ENCODE measurements at places on chromosomes 6 and 20.

DNA sequence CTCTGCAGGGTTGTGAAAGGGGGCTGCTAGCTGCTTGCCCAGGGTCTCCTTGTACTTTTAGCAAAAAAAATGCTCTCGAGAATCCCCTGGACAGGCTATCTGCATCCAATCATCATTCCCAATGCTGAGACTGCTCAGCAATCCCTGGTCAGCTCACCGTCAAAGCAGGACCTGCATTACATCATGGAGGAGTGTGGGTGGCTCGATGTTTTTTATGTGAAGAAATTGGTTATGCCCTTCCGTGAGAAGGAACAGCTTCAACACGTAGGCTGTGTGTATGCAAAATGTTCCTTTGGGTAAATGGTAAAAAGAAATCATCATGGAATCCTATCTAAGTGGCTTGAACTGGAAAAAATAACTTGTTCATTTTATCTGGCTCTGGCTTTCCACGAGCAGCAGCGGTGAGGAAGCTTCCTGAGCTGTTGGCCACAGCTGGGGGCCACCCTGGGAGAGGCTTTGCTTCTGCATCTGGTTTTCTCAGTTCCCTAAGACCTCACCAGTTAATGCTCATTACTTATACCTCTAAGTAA lies 111.4 kb downstream of the FYN start:
- no peak for DNase-seq

- no peak for DNase-seq
These were observed 17.5 kb downstream of the EDEM2 start for GRCh38 chr20:35129647-35130069.

- DNase-seq: no peak
These were observed 683.7 kb downstream of the EPM2A start for GRCh38 chr6:145051661-145052060.

- no peak for DNase-seq
These were observed 41.0 kb upstream of the SMIM8 start for GRCh38 chr6:87281426-87281825.

DNA sequence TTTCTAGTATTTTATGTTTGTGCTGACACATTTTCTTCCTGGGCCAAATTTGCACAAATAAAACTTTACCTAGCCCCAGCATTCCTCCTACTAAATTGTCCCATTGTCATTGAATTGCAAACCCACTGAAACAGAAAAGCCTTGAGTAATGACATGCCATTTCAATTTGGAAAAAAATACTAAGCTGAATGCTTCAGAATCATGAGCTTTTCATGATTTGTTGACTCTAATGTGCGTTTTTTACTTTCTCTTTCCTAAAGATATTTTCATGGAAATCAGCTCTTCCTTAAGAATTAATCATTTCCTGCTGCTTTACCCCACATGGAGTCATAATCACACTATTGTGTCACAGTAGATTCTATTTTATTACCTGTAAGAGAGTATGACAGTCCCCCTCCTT lies 47.4 kb downstream of the TRDN start:
- DNase-seq: no peak

DNA sequence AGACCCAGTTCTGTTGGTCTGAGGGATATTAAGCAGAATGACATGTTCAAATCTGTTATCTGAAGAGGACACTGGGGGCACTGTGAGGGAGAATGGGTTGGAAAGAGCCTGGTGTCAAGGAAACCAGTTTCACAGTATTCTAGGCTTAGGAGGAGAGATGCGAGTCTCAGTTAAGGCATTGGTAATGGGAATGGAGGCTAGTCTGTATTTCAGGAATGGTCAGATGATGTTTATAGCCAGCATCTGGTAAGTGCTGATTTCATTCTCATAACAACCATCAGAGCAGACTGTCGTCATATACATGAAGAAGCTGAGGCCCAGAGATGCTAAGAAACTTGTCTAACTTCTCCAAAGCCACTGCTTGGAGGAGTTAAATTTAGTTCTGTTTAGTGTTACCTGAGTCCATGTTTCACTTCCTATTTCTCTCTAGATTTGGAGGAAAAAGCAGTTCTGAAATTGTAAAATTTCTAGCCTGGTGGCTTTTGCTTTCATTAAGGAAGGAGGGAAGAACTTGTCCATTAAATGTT lies 242.0 kb downstream of the ARID1B start:
- DNase-seq: no peak

DNA sequence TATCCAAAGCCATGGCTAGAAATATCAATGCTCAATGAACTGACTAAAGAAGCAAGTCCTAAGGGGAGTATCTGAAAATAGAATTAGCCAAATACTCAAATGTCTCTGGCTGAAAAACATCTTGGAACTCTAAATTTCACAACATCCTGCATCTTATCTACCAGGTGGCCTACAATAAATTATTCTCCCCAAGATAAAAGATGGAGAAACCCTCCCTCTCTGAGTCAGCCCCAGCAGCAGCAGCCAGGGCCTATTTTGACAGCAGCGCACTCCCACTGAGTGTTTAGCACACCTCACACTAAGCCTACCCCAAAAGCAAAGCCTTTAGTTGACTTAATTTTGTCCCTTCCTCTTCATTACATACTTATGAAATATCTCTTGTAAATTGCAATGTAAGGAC lies 5.9 kb downstream of the CALHM6 start:
- DNase-seq: no peak

DNA sequence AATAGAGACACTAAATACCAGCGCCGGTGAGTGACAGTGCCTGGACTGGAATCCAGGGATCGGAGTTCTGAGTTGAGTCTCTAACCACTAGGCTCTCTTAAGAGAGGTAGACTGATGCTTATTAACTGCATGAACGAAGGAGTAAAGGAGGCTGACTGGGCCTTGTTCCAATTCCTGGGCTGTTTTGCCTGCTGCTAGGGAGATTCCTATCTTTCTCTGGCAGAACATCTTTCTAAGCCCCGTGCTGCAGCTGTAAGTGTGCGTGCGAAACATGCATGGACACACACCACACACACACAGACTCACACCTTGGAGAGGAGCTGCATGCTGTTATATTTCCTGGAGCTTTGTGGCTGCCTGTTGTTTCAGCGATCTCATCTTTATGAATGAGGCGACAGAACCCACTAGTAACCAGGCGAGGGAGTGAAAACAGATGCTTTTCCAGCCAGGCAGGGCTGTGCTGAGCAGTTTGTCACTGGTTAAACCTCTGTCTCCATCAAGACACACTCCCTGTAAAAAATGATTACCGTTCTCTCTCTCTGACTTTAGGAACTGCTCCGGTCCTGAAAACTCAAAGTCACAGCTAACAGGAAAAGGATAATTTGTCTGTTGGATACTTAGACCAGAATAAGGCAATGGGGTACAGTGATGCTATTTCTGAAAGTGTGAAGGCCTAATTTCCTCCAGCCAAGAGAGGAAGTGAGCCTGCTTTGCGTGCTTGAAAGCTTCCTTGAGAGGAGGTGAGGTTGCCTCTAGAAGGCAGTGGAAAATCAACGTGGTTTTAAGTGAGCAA lies 157.4 kb upstream of the ZNF217 start:
- DNase-seq: no peak

DNA sequence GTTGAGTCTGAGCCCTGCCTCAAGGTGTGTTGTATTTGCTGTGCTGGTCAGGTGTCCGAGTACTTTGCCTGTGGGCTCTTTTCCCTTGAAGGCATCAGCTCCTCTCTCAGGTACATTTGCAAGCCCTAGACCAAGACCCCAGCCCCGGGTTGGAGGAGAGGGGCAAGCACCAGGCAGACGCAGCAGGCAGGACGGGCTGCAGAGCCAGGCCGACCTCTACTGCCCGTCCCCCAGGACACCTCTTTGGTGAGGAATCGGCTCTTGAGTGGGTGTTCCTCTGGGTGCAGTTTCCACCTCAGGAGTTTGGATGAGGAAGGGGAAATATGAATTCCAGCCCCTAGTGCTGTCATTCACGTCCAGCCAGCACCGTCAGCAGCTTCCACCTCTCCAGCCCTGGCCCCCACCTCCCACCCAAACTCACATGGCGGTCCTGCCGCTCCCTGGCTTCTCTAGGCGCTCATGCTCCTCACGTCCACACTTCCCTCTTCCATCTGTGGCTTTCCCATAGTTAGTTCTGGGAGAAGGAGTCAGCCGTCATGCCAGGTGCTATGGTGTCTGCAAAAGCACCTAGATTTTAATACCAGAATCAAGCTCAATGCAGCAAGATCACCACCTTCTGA lies 183.9 kb downstream of the DLL1 start:
- no peak for DNase-seq

DNA sequence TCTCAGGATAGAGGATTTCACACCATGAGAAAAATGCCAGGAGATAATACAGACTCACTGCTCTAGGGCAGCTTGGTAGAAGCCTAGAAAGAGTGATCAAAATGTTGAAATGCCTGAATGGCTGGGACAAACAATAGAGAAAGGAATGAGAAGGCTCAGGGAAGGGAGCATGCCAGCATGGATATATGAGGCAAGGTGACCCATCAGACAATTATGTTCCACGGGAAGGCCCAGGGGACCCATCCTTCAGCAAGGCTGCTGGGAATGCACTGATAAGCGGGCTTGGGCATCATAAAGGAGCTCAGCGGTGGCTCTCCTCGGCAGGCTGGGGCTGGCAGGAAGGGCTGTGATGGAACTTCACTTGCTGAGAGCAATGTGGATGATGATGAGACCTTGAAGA lies 12.2 kb downstream of the HEBP2 start:
- no peak for DNase-seq

GRCh38 chr6:27759930-27760329 lies 152.3 kb downstream of the OR2B2 start:
- no peak for DNase-seq

- no peak for DNase-seq
These were observed 155.1 kb upstream of the TNFAIP3 start for GRCh38 chr6:137711972-137712371.

GRCh38 chr6:38509713-38510112 lies 130.0 kb downstream of the BTBD9 start:
- DNase-seq: no peak

DNA sequence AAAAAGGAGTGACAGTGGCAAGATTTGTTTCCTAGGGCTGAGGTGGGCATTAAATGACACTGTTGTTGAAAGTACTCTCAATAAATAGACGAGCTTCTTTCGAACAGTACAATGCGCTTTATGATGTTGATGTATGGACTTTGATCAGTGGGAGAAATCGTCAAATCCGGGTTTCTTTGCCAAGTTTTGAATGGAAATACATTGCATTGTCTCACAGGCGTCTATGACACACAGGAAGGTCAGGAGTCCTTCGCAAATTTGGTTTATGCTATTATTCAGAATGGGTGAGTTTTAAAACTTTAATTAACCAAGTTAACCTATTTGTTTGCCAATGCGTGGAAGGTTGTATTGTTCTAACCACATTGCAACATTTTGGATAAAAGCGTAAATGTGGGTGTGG lies 547.3 kb upstream of the SLC35B3 start:
- no peak for DNase-seq

- no peak for DNase-seq
These were observed 175.0 kb downstream of the CARMIL1 start for GRCh38 chr6:25454136-25454535.

DNA sequence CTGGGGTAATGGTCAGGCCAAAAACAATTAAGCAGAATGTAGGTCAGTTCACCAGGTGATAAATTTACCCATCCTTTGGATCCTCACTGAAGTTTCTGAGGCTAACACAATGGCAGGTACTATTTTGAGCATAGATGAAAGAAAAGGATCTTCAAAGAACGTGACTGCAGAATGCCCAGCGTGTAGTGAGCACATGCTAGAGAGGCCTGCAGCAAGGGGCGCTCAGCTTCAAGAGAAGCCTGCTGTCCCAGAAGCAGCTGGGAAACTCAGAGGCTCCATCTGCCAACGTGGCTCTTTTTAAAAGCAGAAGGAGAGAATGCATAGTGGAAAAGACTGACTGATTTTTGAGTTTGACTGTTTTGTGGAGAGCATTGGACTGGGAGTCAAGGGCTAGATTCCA lies 57.4 kb downstream of the CD83 start:
- DNase-seq: no peak

DNA sequence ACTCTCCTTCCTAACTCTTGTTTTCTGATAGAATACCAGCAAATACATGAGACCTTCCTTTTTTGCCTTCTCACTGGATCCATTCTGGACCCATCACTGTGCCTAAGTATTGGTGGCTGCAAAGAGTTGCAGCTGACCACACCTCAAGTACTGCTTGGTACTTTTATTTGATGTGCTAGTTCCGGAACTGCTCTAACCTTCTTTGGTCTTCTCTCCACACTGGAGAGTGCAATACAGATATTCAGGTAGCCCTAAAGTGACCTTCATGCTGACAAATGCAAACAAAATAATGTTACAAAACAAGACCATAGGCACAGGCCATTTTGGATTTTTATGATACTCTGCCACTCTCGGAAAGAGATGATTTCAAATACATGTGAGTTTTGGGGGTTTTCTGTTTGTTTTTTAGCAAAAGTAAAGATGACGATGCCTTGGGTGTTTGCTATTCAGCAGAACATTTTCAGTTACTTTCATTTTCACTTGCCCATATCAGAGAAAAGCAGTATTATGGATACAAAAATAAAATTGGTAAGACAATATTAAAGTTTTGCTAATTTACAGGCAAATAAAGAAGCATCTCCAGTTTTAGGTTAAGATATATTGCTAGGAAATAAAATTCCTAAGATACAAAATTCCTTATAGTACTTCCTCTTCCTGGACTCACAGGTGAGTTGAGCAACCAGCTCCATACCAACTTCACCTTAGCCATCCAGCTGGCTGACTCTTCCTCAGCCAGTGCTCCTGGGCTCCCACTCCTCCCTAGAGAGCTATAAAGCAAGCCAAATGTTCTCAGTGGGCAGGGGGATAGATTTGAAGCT lies 42.0 kb downstream of the PTPRK start:
- DNase-seq: no peak

DNA sequence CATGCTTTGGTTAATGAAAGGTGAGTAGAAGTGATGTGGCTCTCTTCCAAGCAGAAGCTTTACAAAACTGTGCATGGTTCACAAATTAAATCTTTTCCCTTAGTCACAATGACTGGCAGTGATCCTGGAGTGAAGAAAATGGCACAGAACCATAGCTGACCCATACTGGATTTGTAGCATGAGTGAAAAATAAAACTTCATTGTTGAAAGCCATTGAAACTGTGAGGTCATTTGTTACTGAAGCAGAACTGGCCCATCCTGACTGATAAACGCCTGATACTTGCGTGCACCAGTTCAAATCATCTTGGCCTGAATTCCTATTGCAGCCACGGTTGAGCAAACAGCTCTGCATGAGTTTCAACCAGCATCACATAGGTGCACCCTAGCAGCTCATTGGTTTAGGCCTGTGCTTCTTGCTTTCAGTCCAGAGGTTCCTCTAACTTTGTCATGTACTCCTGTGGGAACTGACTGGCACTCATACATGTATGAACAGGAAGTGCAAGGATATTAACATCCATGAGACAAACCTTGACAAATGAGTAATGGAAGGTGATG lies 40.5 kb downstream of the SAMD5 start:
- no peak for DNase-seq

- no peak for DNase-seq
These were observed 49.8 kb downstream of the GRIK2 start for GRCh38 chr6:101443315-101443714.

DNA sequence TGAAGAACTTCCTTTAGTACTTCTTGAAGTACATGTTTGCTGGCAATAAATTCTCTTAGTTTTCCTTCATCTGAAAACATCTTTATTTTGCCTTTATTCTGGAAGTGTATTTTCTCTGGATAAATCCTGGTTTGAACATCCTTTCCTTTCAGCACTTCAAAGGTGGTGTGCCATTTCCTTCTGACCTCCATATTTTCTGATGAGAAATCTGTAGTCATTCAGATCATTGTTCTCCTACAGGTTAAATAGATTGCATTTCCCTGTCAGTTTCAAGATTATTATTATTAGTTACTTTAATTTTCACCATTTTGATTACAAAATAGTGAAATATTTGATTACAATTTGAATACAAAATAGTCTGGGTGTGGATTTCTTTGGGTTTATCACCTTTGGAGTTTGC lies 134.5 kb downstream of the CDH26 start:
- DNase-seq: no peak

Data from kidney (tissue), 22 donors.